ENCODE measurements at places on chromosomes 5 and 9.

DNA sequence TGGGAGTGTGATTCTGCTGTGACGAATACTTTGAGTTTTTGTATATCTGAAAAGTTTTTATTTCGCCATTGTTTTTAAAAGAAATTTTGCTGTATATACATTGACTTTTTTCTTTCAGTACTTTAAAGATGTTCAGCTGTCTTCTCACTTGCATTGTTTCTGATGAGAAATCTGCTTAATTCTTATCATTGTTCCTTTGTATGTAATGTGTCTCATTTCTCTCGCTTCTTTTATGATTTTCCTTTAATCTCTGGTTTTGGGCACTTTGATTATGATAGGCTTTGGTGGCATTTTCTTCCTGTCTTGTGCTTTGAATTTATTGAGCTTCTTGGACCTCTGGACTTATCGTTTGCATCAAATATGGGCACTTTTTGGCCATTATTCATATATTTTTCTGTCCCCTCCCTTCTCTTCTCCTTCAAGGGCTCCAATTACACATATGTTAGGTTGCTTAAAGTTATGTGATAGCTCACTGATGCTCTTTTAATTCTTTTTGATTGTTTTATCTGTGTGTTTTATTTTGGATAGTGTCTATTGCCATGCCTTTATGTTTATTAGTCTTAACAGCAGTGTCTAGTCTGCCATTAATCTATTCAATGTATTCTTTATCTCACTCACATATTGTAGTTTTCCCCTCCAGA is 30.6 kb downstream of the STX17 start:
- DNase-seq, result no peak

GRCh38 chr9:70347046-70347445 is 67.4 kb downstream of the KLF9 start:
- no peak for DNase-seq

DNA sequence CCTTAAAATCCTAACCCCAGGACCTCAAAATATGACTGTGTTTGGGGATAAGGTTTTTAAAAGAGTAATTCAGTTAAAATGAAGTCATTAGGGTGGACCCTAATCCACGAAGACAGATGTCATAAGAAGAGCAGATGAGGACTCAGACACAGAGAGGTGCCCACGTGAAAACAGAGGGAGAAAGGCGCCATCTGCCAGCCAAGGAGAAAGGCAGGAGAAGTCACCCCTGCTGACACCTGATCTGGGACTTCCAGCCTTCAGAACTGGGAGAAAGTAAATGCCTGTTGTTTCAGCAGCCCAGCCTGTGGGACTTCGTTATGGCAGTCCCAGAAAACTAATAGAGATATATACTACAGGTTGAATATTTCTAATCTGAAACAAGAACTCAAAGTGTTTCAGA is 67.4 kb downstream of the ROR2 start:
- DNase-seq, result no peak

DNA sequence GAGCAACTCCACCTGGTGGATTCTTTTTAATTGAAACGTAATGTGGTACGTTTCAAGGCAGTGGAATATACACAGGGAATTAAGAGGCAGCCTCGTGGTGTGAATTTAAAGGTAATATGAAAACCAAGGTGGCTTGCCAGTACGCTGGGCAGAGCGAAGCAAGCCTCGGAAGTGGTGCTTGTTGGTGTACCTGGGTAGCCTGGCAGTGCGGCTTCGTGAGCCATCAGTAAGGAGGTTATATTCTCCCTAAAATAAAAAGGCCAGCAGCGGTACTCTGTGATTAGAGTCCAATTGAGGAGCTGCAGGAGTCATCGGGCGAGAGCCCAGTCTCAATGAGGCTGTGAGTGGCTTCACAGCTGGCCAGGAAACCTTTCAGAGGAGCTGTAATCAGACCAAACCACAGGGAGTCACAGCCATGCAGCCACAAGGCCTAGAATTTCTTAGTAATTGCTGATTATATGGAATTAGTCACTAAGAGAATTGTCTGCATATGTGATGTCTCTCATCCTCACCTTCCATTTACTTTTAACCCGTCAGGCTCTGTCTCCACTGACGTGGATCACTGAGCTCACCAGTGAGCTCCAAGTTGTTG is 57.7 kb downstream of the DCP2 start:
- peak; percentile 76 for DNase-seq

- DNase-seq, result no peak
These were observed 7.5 kb upstream of the UBE2R2 start for GRCh38 chr9:33809506-33809905.

All from BJ (cell line).